ENCODE measurements at places on chromosomes 13 and 19.
A peak's percentile ranks its signal among the peaks of the same experiment; 100 is the strongest.

DNA sequence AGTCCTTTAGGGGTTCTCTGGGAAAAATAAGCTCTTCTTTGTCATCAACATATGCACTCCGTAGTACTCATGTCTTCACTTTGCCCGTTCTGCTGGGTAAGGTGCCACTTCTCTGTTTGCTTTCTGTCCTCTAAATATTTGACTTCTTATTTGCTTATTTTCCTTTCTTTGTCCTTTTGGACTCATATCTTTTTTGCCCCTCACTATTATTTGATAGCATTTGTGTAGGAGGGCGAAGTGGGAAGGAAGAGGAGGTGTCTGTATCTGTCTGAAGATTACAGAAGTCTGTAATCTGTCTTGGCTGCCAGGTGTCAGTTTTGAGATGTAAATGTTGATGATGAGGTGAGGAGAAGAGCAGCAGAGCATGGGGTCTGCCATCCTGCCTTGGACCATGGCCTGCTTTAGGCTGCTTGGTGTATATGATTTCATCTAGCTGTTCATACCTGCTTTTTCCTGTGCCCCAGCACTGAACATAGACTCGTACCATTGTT lies 30.8 kb downstream of the USPL1 start:
- DNase-seq, result no peak

DNA sequence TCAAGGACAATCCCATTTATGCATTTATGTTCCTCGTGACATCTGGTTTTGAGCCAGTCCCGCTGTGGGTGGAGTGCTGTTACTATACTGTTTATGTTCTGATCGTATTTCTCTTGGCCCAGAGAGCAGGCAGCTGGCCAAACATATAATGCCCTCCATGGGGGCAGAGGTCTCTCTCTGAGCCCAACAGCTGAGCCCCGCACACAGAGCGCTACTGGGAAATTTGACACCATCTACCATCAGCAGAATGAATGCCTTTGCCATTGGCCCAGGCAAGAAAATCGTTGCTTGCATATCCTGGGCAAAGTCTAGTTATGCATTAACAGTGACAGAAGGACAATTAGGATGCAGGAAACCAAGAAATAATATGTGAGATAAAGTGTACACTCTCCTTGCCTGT lies 126.8 kb upstream of the CACNA1A start:
- DNase-seq, result no peak

DNA sequence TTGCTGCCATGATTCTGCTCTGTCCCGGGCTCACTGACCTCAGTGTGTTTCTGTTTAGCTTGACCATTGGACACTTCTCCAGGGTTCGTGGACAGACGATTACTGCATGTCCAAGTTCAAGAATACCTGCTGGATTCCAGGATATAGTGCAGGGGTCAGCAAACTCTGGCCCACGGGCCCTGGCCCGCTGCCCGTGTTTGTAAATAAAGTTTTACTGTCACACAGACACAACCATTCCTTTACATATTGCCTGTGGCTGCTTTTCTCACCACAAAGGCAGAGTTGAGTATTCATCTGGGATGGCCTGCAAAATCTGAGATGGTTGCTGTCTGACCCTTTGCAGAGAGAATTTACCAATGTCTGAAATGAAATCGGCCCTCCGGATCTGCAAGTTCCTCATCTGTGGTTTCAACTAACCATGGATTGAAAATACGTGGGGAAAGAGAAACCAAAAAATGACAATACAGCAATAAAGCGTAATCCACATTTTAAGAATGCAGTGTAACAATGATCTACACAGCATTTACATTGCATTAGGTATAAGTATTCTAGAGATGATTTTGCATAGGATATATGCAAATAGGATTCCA lies 25.9 kb upstream of the F2RL3 start:
- DNase-seq, result no peak

DNA sequence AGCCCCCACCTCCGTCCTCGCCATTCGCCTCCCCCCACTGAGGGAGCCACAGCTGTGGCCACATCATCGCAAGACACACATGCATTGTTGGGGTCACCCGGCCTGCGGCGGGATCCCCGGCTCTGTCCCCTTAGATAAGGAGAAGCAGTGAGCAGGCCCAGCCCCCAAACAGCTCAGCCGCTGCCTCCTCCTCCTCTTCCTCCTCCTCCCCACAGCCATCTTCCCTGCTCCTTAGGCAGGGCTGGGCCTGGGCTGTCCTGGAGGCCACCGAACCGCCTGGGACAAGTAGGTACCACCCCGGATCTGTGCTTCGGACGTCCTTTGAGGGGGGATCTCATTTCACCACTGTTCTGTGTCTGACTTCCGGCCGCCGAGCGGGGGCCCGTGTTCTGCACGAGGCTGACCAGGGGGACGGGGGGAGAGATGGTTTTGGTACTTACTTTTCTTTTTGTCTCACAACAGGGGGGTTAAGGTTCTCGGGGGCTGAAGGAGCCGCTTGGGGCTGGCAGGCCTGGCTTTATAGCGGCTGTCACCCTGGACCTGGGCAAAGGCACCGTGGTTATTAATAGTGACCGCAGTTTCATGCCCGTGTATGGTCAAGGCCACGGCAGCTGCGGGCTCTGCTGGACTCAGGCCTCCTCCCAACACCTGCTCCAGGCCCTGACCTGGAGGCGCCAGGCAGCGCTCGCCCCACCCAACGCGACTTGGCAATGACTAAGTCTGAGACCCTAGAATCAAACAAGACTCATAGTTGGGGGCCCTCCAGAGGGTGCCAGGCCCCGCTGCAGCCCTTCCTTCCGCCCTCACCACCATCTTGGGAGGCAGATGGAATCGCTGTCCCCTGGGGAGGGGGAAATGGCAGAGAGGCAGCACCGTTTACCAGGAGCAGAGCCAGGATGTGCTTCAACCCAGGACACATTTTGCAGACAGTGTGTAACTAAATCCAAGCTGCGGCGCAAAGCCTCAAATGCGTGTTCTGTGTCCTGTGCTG lies 18.3 kb downstream of the NMRK2 start:
- no peak for DNase-seq

DNA sequence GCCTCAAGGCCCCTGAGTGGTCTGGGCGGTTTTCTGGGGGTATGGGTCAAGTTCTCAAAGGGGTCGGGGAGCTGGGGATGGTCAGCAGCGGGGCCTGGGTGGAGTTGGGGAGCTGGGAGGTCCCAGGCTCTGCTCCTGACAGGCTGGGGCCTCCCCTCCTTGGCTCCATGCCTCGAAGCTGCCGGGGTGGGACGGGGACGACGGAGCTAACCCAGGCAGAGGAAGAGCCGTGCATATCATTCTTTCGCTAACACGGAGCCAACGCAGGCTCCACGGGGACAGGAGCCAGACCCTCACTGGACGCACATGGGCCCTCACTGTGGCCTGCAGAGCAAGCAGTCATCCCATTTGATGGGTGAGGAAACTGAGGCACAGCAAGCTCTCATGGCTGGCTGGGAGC lies 25.8 kb upstream of the CACTIN start:
- DNase-seq, result no peak

DNA sequence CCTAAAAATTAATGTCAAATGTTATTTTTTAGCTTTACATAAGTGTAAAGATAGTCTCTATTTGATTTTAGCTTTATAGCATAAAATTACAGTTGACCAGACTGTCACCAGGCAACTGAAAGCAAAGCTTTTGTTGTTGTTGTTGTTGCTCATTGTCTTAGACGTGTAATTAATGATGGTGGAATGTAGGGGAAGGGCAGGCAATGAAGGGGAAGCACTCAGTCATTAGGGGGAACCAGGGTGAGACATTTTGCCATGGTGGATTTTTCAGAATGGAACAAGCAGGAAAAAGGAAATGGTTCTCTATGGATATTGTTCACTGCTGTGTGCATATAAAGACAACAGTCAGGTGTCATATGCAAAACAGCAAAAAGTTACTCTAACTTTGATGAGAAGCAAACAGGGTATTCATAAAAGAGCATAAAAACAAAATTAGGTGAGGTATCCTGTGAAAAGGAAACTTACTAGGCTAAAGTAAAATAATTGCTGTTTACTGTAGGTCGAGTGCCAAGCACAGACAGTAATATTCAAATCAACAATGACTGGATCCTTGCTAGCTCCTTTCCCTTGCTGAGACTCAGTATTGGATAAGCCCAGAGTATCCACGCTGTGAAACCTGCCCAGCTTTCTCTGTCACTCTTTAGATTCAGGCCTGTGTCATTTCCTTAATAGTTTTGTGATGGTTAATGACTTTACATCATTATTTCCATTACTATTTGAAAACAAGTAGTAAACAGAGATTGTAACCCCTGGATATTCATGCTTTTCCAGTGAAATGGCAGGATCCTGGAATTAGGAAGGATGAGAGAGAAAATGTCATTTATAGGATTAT lies 110.5 kb downstream of the LRCH1 start:
- DNase-seq, result no peak

DNA sequence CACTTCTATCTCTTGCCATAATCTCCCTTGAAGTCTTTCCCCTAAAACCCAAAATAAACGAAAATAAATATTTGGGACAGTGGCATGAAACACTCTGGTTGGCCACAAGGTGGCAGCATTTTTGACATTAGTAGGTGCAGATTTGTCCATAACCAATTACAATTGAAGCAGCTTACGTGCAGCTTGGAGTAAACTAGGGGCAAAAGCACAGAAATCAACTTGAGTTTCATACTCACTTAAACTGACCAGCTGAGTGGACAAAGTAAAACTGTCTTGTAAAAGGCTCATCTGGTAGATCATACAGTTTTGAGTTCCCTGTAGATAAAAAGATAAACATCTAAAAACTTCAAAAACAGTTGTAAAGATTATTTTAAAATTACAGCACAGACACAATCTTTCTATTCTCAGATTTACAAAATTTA lies 18.8 kb downstream of the PDCD5 start:
- peak; percentile 50 for DNase-seq

DNA sequence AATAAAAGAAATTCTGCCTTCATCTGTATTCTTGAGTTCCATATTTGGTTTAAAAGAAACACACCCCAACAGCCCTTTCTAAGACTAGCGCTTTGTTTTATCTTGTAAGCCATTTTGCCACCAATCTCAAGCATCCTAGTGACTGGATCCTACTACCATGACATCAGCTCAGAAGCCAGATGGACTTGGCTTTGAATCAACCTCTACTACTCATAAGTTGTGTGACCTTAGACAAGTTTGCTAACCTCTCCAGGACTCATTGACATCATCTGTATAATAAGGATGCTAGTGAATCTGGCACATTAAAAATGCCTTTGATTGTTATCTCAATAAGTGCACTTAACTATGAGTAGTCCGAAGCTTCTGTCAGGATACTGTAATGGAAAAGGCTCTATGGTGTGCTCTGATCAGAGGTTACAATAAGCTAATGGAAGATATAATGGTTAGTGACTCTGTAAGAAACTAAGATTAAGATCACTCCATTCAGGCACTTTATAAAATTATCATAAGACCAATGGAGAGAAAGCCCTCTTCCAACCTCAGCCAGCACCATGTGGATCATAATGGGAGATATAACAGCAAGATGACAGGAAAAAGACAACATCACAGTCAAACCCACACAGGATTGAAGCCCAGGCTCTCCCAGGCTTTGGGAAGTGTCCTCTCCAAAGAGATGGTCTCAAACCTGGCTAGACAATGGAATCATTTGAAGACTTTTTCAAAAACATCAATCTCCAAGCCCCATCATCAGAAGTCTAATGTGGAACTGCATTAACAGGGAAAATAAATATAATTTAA lies 180.6 kb upstream of the MIR17HG start:
- no peak for DNase-seq

DNA sequence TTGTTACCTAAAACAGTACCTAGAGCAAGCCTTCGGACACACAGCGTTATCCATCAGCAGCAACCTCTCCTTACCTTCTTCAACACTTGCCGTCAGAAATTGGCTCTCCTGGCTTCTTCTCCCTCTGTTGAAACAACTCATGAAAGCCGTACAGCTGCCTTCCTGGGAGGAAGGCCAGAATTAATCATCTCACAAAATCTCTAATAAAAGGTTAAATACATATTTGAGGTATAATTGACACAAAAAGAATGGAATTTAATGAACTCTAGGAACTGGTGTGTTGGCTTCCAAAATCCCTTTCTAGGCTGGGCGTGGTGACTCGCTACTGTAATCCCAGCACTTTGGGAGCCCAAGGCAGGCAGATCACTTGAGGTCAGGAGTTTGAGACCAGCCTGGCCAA lies 37.3 kb upstream of the GTF2F2 start:
- no peak for DNase-seq

- no peak for DNase-seq
Observed at GRCh38 chr13:108785844-108786243, 156.4 kb downstream of the MYO16 start.

DNA sequence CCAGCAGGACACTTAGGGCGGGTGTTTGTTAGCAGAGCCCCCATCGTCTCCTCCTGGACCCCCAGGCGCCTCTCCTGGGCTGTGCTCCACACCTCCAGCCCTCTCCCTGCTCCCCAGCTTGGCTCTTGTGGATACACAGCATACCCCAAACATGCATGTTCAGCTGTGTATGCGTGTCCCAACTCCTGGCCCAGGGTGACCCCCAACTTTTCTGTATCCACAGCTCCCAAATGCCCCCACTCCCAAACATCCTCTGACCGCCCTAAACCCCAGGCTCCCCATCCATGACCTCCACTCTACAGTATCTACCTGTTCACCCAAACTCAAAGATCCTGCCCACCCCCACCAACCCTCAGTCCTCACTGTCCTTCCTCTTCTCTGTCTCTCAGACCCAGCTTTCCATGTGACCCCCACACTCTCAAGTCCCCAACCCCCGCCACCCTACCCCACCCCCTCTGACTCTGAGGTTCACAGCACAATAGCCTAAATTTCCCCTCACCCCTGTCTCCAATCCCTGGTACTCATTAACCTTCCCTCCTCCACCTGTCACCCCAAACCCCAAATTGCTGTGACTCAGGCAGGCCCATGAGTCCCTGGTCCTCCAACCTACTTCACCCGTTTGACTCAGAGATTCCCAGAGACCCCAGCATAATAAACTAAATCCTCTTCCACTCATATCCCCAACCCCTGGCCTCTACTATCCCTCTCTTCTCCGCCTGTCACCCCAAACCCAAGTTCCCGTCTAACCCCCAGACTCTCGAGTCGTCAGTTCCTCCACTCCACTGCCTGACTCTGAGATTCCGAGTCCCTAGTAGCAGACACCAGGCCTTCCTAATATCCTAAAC lies 968 bp downstream of the UBE2M start:
- peak; percentile 6 for DNase-seq

DNA sequence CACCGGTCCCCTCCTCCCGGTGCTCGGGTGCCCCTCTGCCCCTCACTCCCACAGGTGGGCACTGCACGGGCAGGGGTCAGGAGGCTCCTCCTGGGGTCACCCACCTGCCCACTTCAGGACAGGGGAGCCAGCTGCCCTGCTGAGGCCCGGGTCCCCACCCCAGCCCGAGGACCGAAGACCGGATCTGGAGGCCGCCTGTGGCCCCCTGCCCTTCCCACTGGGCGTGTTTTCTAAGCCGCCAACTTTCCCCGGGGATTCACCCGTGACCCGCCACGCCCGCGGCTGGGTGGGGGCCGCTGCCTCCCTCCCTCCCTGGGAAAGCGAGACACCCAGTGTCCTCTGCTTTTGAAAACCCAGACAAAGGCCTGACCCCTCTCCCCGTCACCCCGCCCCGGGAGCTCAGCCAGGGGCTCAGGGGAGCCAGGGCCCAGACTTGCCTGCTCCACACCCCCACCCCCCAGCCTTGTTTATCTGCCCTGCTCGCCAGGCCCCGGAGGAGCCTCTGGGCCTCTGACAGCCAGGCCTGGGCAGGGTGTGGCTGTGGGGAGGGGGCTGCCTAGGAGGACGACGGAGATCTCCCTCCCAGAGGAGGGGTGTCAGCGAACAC lies 1.3 kb downstream of the PALM start:
- DNase-seq, result no peak

- DNase-seq, result no peak
Observed at GRCh38 chr13:20105161-20105689, 55.6 kb downstream of the GJA3 start.
